ENCODE measurements at places on chromosomes 5 and 9.

DNA sequence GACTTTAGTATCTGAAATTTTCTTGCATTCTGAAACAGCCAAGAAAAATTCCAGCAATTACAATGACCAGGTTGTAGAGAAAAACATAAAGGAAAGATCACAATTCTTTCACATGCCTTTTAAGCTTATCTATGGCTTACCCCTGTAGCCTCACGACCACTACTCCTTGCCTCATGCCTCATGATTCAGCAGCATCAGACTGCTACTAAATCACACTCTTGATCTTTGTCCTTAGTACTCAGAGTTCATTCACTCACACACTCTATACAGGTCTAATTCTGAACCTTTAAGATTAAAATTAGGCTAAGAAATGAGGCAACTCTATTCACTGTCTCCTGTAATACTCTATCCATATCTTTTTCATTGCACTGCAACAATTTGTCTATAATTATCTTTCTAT is 415.1 kb downstream of the MLLT3 start:
- DNase-seq: no peak

- no peak for DNase-seq
These were observed 730 bp downstream of the WWC1 start for GRCh38 chr5:168291964-168292785.

- no peak for DNase-seq
These were observed 96.2 kb downstream of the ADRB2 start for GRCh38 chr5:148922606-148923005.

DNA sequence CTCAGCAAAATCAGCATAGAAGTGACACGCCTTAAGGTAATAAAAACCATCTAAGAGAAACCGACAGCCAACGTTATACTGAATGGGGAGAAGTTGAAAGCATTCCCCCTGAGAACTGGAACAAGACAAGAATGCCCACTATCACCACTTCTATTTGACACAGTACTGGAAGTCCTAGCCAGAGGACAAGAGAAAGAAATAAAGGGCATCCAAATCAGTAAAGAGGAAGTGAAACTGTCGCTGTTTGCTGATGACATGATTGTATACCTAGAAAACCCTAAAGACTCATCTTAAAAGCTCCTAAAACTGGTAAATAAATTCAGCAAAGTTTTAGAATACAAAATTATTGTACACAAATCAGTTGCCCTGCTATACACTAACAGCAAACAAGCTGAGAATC is 393.3 kb downstream of the KIF4B start:
- no peak for DNase-seq

- no peak for DNase-seq
These were observed 20.1 kb upstream of the TMEFF1 start for GRCh38 chr9:100452894-100453293.

DNA sequence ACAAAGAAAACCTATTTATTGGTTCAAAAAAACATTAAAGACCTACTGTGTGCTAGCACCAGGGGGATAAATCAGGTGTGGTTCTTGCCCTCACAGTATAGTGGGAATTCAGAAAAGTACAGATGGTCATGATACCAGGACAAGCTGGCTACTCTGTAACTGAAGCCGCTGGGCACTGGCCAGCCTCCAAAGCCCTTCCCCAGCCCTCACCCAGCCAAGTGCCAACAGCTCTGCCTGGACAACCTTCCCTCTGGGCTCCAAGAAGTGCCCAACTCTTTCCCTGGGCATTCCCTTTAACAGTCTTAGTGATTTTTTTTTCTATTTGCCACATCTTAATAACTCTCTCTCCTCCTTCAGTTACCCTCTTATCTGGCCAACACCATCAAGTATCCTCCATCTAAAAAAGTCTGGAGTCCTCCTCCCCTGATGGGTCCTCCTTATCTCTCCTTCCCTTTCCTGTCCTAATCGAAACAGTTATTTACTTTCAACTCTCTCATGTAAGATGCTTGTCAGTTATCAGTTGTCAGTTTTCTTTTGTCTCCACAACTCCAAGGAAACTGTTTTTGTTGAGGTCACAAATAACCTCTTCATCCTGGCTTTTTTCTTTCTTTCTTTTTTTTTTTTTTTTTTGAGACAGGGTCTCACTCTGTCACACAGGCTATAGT is 13.3 kb upstream of the SEPTIN8 start:
- DNase-seq: no peak

- no peak for DNase-seq
These were observed 211.3 kb upstream of the IRX4 start for GRCh38 chr5:2093859-2094615.

DNA sequence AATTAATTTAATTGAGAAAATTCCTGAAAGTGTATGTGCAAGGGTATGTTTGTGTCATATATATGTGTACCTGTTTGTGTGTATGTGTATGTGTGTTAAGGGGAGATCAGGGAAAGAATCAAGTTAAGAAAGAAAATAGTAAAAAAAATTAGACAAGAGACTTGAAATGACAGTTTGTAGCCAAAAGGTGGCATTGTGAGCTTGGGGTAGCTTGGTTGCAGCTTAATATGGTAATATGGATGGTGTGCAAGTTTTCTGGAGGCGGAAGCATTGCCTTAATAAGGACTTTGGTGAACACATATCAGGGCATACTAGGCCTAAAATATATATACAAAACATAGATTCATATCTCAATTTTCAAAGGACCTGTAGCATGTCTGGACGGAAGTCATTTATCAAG is 129.9 kb downstream of the INSYN2B start:
- no peak for DNase-seq

- no peak for DNase-seq
These were observed 80.5 kb downstream of the IRX2 start for GRCh38 chr5:2670940-2671339.

DNA sequence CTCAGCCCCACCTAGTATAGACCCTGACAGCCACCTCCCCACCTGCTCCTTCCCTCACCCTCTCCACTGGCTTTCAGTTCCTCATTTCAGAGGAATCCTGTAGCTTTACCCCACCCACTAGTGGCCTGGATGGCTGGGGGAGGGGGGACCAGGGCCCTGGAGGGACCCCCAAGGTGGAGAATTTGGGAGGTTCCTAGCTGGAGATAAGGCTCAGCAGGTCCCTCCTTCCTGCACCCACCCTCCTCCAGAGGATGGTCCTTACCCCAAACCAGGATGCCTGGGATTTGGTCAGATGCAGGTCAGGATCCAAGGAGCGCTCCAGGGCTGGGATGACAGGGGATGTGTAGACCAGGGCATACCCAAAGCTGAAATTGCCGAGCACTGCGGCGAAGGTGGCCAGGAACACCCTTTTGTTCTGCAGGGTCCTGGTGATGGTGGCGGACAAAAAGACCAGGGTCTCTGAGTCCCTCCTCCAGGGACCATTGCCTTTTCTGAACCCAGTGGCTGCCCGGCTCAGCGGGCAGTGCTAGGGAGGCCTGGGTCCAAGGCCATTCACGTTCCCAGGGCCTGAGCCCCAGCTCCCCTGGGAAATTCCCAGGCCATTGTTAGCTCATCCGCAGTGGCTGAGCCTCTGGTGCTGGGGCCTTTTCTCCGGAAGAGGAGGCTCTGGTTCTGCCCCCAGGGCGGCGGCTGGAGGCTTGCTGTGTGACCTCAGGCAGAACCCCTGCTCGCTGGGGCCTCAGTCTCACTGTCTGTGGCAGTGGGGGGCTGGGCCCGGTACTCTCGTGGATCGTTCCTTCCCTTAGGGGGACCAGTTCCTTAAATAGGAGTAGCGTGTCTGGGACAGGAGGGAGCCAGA is 678 bp downstream of the SLC2A6 start:
- peak; percentile 43 for DNase-seq

DNA sequence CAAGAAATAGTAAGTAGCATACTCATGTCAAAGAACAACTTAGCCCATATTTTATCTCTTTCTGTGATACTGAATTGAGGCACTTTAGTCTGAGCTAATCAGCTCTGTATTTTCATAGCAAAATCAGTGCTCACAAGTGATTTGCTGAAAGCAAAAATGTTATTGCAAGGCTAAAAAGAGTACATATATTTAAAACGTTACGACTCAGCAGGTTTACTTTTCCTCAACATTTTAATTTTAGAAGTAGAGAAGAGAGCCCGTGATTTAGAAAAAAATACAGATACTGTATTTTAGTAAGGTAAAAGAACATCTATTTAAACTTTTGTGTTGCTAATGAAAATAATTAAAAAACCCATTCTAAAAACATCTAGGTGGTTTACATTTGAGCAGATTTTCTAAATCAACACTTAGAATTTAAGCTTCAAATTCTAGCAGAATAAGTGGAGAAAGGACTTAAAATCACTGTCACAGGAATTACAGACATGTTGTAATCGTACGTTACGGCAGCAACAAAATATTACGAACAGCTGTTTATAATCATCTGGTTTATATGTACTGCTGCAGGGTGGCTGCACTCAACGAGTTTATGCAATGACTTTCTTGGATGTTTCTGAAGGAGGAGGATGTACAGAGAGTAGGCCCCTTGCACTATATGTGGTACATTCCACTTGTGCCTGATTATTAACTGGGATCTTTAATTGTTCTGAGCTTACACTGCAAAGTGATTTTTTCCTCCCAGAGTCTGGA is 20.1 kb downstream of the SREK1 start:
- DNase-seq: no peak

DNA sequence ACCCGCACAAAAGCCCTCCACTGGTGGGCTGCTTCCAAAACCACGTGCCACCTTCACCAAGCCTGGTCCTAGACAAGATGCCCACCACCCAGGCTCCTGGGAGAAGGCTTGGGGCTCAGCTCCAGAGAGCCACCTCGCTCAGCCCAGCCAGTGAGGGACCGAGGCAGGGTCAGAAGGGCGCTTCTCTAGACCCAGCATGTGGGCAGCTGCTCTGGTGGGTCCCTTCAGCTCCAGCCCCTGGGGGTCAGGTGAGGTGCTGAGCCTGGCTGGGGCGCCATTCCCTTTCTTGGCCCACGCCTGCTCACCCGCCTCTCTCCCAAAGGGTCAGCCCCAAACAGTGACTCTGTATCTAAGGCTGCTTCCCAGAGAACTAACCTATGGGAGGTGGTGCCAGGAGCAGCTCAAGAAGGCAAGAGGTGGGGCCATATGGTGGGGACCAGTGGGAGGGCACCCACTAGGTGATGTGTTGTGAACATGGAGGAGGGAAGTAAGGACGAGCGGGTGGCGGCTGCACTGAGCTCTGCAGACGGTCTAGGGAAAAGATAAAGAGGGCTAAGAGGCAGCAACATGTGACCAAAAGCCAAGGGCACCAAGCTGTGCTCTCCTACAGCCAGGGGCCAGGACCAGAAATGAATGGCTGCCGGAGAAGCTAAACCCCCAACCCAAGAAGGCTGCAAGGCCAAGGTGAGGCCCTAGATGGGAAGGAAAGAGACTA is 79.3 kb downstream of the CAMSAP1 start:
- DNase-seq: no peak

- no peak for DNase-seq
These were observed 14.7 kb downstream of the TLN1 start for GRCh38 chr9:35717132-35717870.

DNA sequence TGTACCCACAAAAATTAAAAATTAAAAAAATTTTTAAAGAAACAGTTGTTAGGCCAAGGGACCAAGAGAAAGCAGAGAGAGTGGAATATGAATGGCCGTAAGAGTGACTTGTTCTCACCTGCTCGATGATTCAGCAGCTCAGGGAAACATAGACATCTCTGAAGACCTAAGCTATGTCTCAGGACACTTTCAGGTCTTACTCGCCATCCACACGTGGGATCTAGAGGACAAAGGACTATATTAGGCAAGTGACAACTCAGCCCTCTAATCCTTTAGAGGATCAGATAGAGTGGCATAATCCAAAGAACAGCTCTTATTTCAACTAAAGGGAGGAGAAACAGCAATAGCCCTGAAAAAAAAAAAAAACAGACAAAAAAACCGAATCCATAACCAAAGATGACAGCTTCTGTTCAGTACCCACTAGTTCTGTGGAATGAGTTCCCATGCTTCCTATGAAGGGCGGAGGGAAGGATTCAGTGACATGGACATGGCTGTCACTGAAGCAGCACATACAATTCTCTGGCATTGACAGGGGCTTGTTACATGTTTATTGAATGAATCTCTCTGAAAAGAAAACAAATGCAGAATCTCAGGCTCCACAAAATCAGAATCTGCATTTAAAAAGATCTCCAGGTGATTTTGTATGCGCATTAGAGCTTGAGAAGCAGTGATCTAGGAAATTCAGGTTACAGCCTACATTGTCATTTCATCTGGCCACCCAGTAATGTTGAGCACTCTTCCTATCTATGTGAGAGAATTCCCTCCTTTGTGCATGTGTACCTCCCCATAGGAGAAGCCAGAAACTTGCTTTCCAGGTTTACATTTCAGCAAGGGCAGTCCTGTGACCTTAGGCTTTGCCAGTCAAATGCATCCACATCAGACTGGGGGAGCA is 96.0 kb downstream of the KIAA1958 start:
- DNase-seq: no peak

DNA sequence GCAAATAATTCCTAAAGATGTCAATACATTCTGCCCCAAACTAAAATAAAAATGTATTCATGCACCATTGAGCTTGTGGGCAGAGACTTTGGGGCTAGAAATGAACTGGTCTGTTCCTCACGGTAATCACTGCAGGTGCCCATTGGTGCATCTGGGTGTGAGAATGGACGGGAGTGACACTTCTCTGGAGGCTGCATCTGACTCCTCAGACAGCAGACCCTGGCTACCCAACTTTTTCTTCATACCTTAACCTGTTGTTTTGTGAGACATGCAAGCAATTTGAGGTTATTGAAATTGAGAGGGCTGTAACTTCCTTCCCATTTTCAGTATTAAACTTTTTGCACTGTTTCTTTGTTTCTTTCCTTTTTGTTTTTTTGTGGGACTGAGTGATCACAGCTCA is 333.4 kb downstream of the ICE1 start:
- DNase-seq: no peak

DNA sequence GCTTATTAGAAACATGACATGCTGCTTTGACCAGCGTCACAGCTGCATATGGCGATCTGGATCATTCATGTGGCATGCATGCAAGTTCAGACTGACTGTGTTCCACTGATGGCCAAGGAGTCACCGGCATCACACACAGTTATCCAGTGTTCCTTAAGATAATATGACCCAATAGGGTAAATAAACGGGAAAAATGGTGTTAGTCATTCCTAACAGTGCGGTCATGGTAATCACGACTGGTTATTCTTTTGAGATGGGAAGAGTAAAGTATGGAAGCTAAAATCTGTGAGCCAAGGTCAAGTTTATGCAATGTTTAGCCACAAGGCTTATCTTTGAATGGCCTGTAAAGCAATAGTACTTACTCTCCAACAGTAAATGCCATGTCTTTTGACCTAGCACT is 29.3 kb upstream of the LVRN start:
- no peak for DNase-seq

DNA sequence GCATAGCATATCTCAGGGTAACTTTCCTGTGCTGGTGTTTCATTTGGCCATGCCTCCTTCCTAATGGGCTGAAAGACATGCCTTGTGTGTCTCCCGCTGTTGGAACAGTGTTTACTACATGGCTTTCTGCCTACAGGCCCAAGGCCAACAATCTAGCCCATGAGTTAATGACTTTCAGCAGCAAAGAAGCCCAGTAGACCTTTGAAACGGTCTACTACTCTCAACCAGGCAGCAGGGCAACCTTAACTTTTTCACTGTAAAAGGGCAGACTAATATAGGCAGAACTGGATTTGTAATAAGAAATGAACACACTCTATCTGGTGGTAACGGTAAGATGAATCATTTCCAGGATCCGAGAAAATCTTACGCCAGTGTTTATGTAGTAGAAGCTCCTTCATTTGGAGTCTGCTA is 21.0 kb downstream of the C5orf15 start:
- DNase-seq: no peak

GRCh38 chr5:154475591-154476353 is 2.3 kb downstream of the HAND1 start:
- DNase-seq: no peak

Measured in CD4-positive, alpha-beta T cell treated with Interferon gamma for 1 hour (primary cell).